Cardiac fibroblast (primary cell): ENCODE measurements at places on chromosomes 4 and X.

GRCh38 chr4:5460106-5460801, 248.1 kb downstream of the EVC2 start:
- DNase-seq, result peak; percentile 32

DNA sequence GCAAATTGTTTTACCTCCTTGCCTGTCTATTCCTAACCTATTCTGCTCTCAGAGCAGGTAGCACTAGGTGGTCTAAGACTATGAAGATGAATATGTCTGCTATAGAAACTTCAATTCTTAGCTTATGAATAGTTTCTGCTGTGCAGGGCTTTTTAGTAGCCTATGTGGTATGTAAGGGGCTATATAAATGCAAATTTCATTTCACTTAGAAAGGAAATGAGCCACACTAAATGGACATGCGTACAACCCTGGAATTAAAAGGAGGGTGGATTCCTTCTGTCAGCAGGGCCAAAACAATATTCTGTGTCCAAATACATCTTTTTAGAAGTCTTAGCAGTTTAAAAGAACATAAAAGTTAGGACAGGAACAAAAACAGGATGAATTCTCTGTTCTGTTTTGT, 163.9 kb upstream of the GEMIN8 start:
- DNase-seq, result no peak

DNA sequence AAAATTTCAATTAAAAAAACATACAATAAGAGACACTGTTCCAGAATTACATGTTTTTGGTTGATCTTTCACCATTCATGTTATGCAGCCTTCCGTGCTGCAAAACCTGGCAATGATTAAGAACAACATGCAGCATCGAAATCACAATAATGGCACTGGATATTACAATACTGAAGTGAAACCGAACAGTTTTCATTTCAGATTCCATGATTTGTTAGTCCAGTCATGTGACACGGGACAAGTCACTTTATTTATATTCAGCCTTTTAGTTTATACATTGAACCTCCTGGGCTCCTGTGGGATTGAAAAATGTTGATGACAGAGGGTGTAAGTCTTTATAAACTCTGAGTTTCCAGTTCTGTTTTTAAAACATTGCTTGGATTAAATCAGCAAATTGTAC, 142.5 kb upstream of the TTC29 start:
- no peak for DNase-seq

GRCh38 chrX:29471829-29472228, 743.5 kb upstream of the MAGEB2 start:
- DNase-seq, result no peak

GRCh38 chrX:136689436-136689835, 41.5 kb downstream of the CD40LG start:
- peak; percentile 61 for DNase-seq

- peak; percentile 43 for DNase-seq
Observed at GRCh38 chrX:119790977-119791436, 423 bp downstream of the RPL39 start.

DNA sequence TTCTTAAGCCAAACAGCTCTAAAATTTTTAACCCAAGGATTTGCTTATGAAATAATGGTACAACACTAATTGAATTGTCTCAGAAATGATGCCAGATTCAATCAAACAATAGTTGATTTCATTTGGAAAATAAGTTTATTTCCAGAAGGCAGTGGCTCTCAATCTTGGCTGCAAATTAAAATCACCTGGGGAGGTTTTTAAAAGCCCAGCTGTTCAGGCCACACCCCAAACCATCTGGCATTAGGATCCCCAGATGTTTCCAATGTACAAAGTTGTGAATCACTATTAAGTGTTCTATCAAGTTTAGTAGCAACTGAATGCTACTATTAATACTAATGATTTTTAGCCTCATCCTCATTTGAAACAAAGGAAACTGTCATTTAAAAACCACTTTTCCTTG, 22.2 kb downstream of the TMEM184C start:
- DNase-seq, result peak; percentile 25

- DNase-seq, result peak; percentile 86
Observed at GRCh38 chrX:134990801-134991481, at the start of gene SMIM10. Gene SMIM10 (plus strand): TSS chrX:134990991. CDS start chrX:134991096, 105 bp downstream.

DNA sequence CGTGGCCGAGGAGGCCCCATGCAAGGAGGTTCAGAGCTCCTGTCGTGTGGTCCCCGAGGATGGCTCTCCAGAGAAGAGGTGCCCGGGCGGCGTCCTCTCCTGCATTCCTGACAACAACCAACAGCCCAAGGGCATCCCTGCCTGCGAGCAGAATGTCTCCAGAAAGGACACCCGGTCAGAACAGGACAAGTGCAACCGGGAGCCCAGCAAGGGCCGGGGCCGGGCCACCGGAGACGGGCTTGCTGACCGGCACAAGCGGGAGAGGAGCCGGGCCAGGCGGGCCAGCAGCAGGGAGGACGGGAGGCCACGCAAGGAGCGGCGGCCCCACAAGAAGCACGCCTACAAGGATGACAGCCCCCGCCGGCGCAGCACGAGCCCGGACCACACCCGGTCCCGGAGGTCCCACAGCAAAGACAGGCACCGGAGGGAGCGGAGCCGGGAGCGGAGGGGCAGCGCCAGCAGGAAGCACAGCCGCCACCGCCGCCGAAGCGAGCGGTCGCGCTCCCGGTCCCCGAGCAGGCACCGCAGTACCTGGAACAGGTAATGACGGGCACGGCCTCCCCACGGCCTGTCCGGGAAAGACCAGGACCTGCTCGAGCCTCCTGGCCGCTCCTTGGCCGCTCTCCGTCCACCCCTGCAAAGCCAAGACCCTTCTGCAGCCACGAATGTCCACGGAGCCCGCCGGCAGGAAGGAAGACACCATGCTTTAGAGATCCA, 9.8 kb downstream of the AKAP17A start:
- no peak for DNase-seq

GRCh38 chr4:40924096-40924792, 174.5 kb downstream of the NSUN7 start:
- peak; percentile 69 for DNase-seq

- no peak for DNase-seq
Observed at GRCh38 chrX:110022599-110023448, 19.9 kb downstream of the TMEM164 start.

- DNase-seq, result no peak
Observed at GRCh38 chrX:74291577-74291963, 12.4 kb upstream of the ZCCHC13 start.

GRCh38 chrX:37781814-37782213, 2.0 kb downstream of the CYBB start:
- DNase-seq, result no peak

- no peak for DNase-seq
Observed at GRCh38 chr4:163610648-163611047, 116.2 kb downstream of the TMA16 start.

GRCh38 chr4:138404801-138405200, 162.7 kb upstream of the SLC7A11 start:
- no peak for DNase-seq

- DNase-seq, result no peak
Observed at GRCh38 chr4:181793096-181793495, 450.1 kb upstream of the TENM3 start.

DNA sequence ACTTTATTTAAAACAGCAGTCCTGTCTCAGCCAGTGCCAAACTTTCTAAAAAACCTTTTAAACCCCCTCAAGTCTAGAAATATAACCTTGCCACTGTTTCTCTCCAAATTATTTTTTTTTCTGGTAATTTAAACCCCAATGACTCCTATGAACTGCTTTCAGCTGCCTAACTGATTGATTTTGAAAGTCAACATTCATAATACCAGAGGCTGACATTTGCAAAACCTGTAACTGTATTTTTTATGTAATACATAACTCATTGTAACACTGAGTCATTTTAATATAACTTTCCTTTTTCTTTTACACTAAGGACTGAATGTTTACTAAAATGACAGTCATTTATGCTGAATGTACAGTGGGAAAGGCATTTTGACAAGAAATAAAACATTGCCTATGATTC, 19.1 kb upstream of the EGFL6 start:
- no peak for DNase-seq

DNA sequence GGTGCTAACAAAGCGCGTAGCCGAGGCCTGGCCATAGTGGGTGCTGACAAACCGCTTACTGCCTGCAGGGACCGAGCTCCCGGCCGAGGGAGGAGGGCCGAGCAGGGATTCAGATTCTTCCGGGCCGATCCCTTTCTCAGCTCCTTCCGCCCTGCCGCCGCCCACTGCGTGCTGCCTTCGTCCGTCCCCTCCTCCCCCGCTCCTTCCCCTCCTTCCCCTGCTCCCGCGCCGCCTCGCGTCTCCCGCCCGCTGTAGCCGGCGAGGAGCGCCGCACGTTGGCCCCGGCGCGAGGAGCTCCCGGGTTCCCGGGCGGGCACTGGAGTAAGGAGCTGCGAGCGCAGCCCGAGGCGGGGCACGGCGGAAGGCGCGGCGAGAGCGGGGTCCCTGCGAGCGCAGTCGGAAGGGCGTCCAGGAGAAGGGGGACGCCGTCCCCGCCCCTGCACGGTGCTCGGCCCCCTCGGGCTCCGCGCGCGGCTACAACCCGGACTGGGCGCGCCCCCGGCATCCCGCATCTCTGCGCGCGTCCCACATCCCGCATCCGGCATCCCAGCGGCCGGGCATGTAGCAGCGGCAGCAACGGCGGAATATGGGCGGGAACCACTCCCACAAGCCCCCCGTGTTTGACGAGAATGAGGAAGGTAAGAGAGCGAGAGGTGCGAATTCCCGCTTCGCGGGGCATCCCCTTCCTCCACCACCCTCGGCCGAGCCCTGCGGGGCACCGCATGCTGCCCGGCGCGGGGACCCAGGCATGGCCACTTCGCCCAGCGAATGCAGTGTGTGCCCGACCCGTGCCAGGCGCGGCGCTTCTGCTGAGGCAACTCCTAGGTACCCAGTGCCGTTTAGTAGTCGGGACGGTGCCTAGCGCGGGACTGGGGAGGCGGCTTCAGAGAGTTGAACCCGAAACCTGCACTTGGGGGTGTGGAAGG, at the start of gene STK32B:
Gene STK32B, plus strand, starts transcription at position 203 of the 926 bp plus-strand sequence.
- DNase-seq, result peak; percentile 67

- DNase-seq, result no peak
Observed at GRCh38 chr4:8709050-8709728, 116.6 kb downstream of the CPZ start.

DNA sequence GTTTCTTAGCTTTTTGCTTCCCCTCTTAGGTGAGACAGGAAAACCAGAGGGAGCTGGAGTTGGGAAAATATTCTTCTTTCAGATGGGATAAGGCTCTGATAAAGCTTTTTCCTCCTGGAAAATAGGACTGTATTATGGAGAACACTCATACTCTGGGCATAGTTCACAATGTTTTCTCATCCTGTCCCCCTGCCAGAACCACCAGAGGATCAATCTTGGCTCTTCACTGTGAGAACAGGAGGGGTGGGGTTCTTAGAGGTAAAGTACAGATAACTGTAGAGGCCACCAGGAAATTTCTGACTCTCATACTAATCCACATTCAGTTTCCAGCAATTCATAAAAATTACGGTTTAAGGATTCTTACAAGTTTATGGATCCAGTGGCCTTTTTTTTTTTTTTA, 661.8 kb upstream of the MAGEB2 start:
- no peak for DNase-seq

GRCh38 chrX:65300104-65300809, 234.3 kb downstream of the LAS1L start:
- DNase-seq, result no peak

- DNase-seq, result peak; percentile 90
Observed at GRCh38 chr4:183987987-183988392, 82.9 kb downstream of the STOX2 start.

DNA sequence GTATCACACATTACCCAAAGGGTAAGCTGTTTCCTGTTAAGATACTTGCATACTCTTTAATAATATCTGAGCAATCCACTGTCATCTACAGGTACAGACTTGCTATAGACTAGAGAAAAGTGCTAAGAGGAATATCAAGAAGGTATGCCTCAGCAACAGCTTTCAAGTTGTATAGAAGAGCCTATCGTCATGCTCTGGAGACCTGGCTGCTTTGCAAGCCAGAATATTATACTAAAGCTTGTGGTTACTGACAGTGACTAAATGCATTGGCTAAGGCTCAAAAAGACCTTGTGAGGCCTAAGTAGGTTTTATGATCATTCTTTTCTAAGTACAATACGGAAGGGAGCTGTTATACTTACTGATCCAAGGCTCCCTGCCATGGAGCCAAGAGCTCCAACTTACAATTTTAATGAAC, 11.3 kb downstream of the LAMP2 start:
- peak; percentile 85 for DNase-seq

GRCh38 chr4:112213091-112213490, 18.5 kb upstream of the AP1AR start:
- DNase-seq, result no peak

GRCh38 chr4:107131295-107131694, 95.2 kb upstream of the DKK2 start:
- no peak for DNase-seq

- DNase-seq, result no peak
Observed at GRCh38 chr4:126318376-126318775, 1003.6 kb downstream of the FAT4 start.

- DNase-seq, result peak; percentile 95
Observed at GRCh38 chr4:145709843-145710242, 29.9 kb downstream of the C4orf51 start.

DNA sequence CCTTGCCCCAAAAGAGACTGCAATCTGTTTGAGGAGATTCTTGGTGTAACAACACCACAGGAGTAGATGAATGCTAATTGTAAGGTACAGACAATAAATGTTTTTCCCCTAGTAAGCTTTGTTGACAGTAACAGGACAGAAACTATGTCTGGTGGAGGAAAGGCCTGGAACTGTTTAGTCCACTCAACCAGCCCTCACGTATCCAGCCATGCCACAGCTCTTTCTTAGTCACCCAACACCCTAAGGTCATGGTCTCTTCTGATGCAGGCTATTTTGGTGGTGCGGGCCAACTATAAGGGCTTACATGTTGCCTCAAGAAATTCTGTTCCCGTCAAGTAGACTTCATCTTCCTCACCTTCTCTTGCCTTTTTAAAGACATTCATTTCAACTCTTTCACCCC, 75.9 kb upstream of the GAB1 start:
- DNase-seq, result no peak

- peak; percentile 47 for DNase-seq
Observed at GRCh38 chrX:25015486-25016360, at the start of gene ARX. Gene ARX (minus strand): TSS chrX:25015965. CDS start chrX:25015737, 228 bp downstream.

DNA sequence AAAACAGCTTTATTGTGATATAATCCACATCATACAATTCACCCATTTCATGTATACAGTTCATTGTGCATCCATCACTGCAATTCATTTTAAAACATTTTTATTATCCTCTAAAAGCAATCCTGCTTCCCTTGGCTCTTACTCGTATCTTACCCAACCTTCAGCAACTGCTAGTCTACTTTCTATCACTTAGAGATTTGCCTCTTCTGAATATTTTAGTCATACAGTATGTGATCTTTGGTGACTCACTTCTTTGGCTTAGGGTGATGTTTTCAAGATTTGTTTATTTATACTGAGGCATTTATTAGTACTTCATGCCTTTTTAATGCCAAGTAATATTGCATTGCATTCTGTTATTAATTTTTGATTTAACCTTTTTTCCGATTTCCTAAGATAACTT, 15.0 kb upstream of the MSMO1 start:
- peak; percentile 77 for DNase-seq

- peak; percentile 71 for DNase-seq
Observed at GRCh38 chr4:77433418-77433733, 172.2 kb upstream of the CXCL13 start.

DNA sequence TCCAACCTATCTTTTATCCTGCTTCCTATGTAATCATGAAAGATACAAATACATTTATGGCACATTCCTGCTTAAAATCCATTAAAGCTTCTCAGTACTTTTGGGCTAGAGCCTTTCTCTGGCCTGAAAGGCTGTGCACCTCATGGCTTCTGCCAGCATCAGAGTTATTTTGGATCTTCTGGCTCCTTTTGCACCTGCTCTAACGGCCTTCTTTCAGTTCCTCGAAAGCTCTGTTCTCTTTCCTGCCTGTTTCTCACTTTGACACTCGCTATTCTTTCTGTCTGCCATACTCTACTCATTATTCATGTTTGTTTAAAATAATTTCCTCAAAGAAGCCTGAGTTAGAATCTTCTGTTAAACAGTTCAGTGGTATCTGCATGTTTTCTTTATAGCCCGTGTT, 86.0 kb downstream of the LRP2BP start:
- no peak for DNase-seq
